Heart right ventricle (tissue), 16 donors: ENCODE measurements at places on chromosomes 3 and 15.

DNA sequence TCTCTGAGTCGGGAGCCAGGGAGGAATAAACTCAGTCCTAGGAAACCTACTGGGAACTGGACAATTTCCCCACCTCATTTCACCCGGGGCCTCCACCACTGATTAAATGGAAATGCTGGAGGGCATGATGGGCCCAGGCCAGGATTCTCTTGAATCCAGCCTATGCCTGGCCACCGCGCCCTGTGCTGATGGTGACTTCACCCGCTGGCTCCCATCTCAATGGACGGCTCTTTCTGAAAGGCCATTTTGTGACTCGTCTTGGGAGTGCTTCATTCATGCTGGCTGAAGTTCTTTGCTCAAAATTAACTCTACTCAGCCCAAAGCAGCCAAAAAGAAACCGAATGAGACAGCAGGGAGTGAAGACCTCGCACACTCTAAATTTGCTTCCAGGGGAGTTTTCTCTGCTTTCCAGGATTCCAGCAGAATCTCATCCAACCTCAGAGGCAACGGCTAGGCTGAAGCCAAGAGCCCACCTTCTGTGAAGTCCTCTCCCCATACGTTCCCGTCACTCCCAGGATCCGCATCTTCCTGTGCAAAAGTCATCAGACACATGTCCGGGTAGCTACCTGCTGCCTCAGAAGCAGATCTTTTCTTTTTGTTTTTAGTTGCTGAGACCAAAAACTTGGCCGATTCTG is 266.0 kb upstream of the ICE2 start:
- peak; percentile 62 for DNase-seq

DNA sequence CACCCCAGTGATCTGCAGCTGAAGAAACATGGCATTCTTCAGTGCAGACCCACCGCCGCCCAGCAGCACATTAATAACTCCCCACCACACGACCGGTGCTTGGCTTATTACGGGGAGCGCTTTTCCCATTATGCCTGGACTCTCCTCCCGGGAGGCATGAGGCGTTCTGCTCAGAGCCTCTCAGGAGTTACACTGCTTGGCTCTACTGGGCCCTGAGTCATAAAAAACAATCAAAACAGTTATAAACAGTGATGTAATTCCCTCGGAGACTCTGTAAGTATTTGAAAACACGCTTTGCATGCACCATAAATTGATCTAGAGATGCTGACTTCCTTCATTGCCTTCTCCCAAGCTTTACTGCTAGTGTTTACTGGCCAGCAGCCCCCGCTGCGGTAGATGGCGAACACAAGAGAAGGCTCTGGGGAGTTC is 77.1 kb upstream of the SNRPA1 start:
- no peak for DNase-seq

DNA sequence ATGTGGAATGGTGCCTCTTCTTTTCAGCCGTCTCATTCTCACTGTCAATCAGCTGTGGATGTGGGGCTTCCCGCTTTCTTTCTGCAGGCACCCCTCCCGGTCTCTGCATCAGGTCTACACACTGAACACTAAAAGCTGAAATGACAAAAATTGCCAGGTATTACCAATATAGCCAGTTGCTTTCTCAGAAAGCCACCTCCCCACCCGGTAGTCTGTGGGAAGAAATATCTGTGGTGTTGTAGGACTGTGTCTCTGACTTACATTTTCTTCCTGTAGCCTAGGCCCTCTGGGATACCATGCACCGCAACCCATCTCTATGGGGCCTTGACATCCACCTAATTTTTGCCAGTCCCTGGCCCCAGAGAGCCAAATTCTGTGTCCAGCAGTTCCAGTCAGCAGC is 19.2 kb upstream of the EPHB1 start:
- no peak for DNase-seq

- DNase-seq: no peak
Observed at GRCh38 chr3:22659651-22660475, 543.3 kb upstream of the UBE2E2 start.

- no peak for DNase-seq
Observed at GRCh38 chr3:25177041-25177440, 251.0 kb upstream of the RARB start.

GRCh38 chr15:91488452-91488851 is 365.1 kb upstream of the SLCO3A1 start:
- DNase-seq: no peak

DNA sequence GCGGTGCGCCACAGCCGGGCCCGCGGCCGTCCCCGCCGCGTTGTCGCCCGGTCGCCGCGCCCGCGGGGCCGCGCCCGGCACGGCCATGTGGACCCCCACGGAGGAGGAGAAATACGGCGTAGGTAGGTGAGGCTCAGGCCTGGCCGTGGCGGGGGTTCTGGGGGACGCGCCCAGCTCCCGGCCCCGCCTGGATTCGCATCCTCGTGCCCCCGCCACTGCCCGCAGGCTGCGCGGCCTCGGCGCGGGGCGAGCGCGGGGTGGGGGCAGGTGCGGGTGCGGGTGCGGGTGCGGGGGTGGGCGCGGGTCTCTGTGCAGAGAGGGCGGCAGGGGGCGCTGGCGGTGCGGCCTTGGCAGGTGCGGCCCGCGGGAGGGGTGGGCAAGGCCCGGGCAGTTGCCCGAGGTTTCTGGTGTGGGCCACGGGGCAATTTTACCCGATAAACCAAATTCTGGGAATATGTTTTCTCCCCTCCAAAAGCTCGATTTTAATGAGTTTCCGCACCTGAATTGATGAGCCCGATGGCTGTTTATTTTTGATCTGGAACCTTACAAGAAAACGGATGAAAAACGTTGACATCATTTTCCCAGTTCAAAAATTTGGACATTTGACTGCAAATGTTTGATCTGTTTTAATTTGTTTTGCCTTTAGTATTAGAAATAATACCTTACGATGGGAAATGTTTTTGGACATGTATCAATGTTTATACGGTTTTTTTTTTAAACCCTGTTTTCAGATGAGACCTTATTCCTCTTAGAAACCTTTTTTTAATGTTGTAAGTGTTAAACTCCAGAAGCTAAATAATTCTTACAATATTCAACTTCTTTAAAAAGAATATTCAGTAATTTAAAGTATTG is 678 bp downstream of the DOCK3 start:
- peak; percentile 49 for DNase-seq

- no peak for DNase-seq
Observed at GRCh38 chr3:73378207-73378606, 246.5 kb downstream of the PDZRN3 start.

GRCh38 chr3:78139166-78139565 is 1099.3 kb downstream of the ROBO2 start:
- no peak for DNase-seq
